Central memory CD4-positive, alpha-beta T cell (primary cell): ENCODE measurements at places on chromosomes 11 and 22.

- no peak for DNase-seq
Measured at GRCh38 chr11:122758974-122759373, 79.3 kb upstream of the CRTAM start.

DNA sequence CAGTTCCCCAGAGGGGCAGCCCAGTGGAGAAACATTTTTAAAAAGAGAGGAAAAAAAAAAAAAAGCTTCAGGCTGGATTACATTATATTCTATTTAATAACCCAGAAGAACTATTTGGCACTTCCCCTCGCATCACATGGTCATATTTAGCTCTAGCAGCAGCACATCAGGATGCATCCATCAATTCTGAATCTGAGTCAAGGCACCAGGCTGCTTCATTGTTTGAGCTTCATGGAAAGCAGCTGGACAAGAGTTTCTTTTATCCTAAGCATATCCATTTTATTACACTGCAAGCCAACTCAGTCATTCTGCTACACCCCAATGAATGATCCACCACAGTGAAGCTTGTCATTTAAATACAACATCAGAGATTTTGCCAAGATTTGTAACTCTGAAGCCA is 10.0 kb downstream of the SPTY2D1 start:
- no peak for DNase-seq

- DNase-seq: no peak
Measured at GRCh38 chr22:38223289-38223960, 21.6 kb downstream of the MAFF start.

DNA sequence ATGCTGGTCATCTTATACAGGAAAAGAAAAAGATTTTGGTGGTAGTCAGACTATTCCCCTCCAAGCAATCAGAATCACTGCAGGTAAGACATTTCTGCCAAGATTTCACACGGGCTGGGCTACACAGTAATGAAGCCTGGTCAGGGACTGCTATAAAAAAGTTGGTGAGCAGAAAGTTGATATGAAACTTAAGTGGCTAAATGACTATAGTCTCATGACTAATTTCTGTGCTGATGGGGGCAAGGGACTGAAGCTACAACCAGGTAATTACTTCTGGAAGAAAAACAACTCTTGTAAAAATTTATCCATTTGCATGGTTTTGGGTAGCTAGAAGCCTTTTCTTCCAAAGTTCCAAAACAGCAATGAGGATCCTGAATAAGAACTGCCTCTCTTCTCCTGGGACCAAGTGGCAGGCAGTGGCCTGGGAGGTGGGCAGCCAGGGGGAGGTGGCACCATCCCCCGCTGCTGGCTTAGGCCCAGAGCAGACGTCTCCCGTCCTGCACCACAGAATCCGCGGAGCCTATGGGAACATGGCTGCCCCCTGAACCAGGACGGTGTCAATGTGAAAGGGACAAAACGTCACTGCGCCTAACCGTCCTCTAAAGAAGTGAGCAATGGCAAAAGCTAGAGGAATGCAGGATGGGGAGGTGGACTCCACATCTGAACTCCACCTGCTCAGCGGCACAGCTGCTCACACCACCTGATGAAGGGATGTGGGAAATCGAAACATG is 122.6 kb upstream of the LMO1 start:
- no peak for DNase-seq

DNA sequence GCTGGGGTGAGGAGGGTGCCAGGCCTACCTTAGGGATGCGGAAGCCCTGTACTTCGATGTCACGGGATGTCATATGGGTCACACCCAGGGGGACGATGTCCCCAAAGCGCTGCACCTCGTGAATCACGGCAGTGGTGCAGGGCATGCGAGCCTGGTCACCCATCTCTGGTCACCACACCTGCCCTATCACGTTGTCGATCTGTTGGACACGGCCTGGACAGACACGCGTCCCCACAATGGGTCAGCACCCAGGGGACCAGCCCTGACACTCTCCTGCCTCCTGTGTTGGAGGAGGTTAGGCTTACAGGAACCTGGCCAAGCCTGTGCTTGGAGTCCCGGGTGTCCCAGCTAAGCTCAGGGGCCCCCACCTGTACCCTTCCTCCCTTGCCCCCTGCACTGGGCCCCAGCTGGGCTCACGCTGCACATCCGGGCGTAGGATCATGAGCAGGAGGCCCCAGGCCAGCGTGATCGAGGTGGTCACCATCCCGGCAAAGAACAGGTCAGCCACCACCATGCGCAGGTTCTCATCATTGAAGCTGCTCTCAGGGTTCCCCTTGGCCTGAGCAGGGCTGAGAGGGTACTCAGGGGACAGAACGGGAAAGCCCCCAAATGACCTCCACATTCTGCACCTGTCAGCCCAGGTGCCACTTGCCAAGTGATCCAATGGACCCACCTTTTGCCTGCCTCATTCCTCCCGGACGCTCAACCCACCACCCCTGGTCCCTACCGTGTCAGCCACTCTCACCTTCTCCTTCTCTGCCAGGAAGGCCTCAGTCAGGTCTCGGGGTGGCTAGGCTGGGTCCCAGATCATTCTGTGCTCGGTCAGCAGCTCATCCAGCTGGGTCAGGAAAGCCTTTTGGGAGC is 20.3 kb upstream of the CYP2D6 start:
- DNase-seq: no peak

DNA sequence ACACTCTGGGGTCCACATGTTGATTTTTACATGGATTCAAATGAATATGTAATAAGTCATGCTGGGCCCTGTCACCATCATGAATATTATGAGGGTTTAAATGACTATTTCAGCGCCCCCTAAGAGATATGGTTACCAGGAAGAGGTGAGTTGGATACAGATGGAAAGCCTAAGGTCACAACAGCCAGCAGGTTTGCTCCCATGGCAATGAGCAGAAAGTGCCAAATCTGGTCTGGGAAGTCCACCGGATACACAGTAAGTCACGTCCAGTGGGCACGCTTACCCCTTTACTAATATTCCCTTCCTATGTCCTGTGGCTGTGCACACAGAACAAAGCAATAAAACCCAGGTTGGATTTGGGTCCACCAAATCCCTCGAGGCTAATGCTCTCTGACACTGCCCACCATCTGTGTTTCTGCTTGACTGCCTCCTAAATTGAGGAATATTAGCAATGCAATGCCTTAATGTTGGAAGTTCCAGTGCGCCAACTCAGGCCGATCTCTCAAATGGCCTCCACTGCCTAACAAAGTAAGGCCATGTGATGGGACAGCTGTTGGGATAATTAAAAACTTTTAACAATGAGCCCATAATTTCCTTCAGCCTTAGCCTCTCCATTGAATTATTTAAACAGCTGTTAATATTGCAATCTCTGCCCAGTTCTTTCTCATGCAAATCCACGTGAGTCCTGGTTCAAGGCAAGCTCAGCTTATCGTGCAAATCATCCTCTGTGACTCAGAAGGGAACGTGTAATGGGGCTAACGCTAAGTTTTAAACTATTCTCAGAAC is 97.6 kb downstream of the SLC1A2 start:
- no peak for DNase-seq

GRCh38 chr11:118142809-118143208 is 9.8 kb downstream of the SCN4B start:
- DNase-seq: no peak

- no peak for DNase-seq
Measured at GRCh38 chr22:44309137-44309536, 3.6 kb downstream of the SHISAL1 start.

GRCh38 chr22:36306227-36306626 is 53.3 kb downstream of the APOL1 start:
- no peak for DNase-seq

GRCh38 chr11:99366546-99366945 is 345.8 kb downstream of the CNTN5 start:
- no peak for DNase-seq

DNA sequence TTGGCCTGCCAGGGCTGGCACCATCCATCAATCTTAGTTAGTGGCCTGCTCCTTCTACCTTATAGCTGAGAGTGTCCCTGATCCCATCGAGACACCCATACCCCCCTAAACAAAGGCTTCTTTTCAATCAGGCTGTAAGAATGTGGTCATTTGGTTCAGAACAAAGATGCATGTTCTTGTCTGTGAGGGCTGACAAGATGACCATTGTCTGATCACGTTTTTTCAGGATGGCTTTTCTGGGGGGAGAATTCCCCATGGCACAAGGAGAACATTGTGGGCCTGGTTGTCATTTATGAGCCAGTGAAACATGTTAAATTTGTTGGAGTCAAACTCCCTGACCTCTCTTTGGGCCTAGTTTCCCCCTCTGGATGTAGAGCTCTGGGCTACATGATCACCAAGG is 160.4 kb downstream of the INSC start:
- DNase-seq: no peak

GRCh38 chr22:24005201-24005600 is at the start of gene GSTT4:
TSS of gene GSTT4 (minus strand) at chr22:24005453. CDS start at chr22:24005356, 97 bp downstream.
- no peak for DNase-seq

GRCh38 chr22:25621986-25622385 is 57.5 kb downstream of the GRK3 start:
- DNase-seq: no peak

- DNase-seq: no peak
Measured at GRCh38 chr11:79667380-79667779, 226.6 kb upstream of the TENM4 start.

DNA sequence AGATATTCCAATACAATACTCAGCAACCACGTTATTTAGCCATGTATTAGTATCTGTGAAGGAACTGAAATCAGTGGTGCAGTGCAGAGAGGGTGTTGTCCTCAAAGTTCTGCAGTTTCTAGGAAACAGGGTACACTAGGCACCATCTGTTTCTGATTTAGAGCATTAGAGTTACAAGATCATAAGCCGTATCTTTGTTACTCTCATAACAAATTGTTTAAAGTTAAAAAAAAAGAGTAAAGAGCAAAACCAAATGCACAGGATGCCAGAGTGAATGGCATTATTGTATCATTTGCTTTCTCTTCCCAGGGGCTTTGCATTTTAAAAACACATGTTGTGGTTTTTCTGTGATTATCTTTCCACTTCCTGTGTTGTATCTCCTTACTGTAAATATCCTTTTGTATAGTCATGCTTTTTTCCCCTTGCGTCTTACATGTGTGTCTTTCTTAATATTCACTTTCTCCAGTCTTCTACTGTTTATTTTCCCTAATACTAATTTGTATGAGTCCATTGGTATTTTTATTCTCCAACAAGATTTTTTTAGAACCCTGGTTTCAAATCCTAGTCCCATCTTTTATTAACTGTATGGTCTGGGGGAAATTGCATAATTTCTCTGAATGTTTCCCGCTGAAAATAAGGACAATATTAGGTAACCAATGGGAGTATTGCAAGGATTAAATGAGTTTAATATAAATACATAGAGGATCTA is 15.2 kb upstream of the NUP160 start:
- DNase-seq: peak; percentile 67

DNA sequence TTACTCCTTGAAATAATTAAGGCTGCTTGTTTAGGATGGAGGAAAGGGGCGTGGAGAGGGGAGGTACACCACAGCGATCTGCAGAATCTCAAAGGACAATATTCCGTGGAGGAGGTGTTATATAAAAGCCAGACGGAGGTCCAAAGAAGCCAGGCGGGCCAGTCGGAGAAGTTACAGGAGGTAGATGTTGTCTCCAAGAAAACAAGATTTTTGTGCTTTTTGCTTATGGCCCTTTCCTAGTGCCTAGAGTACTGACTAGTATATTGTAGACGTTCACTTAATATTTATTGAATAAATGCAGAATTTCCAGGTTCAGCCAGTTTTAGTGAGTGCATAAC is 761 bp downstream of the ZDHHC13 start:
- DNase-seq: no peak

GRCh38 chr11:67369801-67370284 is 3.6 kb downstream of the CLCF1 start:
- DNase-seq: no peak

- no peak for DNase-seq
Measured at GRCh38 chr11:36160091-36160490, 129.1 kb downstream of the COMMD9 start.

- DNase-seq: no peak
Measured at GRCh38 chr11:130261571-130261970, 53.1 kb downstream of the ZBTB44 start.

DNA sequence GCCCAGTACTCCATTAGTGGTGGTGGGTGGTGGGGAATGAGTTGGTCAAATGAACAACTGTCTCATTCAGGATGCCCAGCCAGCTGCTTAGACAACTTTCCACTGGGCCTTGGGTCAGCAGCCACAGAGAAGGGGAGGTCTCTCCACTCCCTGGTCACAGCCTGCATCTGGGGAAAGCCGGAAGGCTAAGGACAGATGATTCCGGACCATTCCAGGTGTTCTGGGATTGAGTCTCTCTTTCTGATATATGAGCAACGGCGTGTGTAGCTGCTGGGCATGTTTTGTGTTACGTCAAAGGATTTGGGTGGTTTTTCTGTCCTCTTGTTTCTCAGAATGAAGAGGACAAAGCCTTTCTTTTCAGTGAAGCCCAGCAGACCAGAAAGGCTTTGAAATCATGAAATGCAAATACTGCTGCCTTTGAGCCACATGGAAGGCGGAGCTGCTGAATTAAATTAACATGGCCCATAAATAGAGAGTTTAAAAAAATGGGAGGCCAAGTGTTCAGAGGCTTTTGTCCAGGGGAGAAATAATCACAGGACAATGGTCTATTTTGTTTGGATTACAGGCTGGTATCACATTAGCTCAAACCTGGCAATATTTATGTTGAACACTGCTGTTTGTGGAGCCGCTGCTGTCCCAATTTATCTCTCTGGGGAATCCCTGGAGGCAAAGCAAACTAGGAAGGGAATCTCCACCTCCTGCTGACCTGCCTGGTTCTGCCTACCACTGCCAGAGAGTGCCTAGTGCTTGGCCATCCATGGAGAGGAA is 234.4 kb upstream of the E2F8 start:
- no peak for DNase-seq

- DNase-seq: no peak
Measured at GRCh38 chr11:75673977-75674582, 5.2 kb upstream of the MAP6 start.

GRCh38 chr11:68145120-68145866 is 24.1 kb upstream of the CHKA start:
- no peak for DNase-seq

GRCh38 chr22:25057013-25057881 is 104.7 kb downstream of the KIAA1671 start:
- DNase-seq: peak; percentile 55

DNA sequence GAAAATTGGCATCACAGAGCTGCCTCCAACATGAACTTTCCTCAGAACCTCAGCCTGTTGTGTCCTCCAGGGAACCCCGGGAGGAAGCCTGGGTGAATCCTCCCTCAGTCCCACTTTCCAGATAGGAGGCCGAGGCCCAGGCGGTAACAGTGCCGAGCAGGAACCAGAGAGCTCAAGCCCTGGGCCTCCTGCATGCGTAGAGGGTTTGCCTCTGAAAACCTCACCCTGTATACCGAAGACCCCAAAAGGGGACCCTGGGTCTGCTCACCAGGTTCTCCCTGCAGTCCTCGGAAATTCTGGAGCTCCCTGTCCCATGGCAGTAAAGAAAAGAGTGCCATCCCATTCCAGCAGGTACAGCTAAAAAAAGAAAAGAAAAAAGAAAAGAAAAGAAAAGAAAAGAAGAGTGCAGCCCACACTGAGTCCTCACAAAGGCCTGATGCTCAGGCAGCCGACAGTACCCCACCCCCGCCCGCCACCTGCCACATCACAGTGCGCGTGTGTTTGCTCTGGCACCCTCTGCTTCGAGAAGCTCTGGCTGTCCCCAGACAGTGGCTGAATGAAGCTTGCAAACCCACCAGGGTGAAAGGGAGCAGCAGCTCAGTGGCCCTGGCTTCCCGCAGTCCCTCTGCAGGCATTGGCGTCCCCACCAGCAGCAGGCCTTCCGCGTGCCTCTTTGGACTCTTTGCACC is 28.4 kb upstream of the FADD start:
- DNase-seq: no peak
